RPMI7951 (cell line): ENCODE measurements at places on chromosomes 2 and 18. TPM values are rescaled to one million over a fixed set of nuclear protein-coding genes. Genes with fewer than 3 reads are reported as not detected.
A peak's percentile ranks its signal among the peaks of the same experiment; 100 is the strongest.

DNA sequence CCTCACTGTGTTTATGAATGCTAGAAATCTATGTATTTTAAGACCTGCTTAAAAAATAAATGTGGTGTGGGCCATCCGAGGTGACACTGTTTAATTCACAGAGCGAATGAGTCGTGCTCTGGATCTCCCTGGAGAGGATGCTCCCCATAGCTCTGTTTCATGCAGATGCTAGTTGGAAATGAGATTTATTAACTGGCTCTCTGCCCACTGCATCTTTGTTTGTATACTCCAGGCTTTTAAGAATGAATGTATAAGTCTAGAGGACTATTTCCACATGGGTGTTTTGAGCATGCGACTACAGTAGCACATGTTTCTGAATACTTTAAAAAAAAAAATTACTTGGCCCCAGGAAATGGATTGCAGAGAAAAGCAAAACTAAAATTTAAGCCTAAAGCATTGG, 3.9 kb downstream of the MAPRE2 start:
- DNase-seq, result peak; percentile 33

The ZNF521 gene
- total RNA-seq, result 7.6 and 10.9 TPM in 2 replicates

The IL36G gene
- total RNA-seq, result 0.24 and 0.59 TPM in 2 replicates

The AQP12A gene
- not detected in 2 replicates for total RNA-seq

DNA sequence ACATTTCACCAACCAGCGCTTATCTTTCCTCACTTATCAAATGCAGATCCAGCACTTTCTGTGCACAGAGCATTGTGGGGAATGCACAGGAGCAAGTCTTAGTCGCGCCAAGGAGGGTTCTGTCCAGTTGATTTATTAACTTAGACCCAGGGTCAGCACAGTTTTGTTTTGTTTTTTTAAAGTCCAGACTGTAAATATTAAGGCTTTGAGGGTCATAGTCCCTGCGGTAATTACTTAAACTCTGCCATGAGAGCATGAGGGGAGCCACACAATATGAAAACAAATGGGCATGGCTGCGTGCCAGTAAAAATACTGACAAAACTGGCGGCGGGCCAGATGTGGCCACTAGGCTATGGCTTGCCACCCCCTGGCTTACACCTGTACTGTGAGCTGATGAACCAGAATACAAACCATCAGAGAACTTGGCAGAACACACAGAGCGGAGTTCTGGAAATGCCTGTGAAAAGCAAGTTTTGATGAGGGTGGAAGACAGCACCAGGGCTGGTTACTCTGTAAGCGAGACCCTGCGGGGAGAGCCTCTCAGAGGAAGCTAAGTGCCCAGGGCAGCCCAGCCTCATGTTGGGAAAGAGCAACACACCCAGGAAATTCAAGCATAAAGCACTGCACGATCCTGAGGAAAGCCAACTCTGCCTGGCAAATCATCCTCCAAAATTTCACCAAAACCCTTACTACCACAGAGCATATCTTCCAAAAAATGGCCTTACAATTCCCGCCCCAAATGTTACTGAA, 43.6 kb downstream of the L3MBTL4 start:
- no peak for DNase-seq

The ACTG2 gene
- 2.0 and 2.9 TPM in 2 replicates for total RNA-seq
